ENCODE measurements at places on chromosomes 4 and X. TPM values are rescaled to one million over a fixed set of nuclear protein-coding genes. Genes with fewer than 3 reads are reported as not detected.

The DMRTC1 gene
- total RNA-seq = 0.31 TPM

The CT45A2 gene
- total RNA-seq = not detected

The FATE1 gene
- not detected for total RNA-seq

The OCRL gene
- 1.4 TPM for total RNA-seq

The RTL3 gene
- total RNA-seq = not detected

The MGAT4D gene
- total RNA-seq = not detected

The GNRHR gene
- not detected for total RNA-seq

The CSAG3 gene
- not detected for total RNA-seq

The TMPRSS11A gene
- not detected for total RNA-seq

The ABCG2 gene
- 0.67 TPM for total RNA-seq

The KLHL4 gene
- total RNA-seq = not detected

The GUCY1A1 gene
- not detected for total RNA-seq

GRCh38 chrX:129957241-129958082 lies 25.0 kb upstream of the BCORL1 start:
- DNase-seq = peak; percentile 58

DNA sequence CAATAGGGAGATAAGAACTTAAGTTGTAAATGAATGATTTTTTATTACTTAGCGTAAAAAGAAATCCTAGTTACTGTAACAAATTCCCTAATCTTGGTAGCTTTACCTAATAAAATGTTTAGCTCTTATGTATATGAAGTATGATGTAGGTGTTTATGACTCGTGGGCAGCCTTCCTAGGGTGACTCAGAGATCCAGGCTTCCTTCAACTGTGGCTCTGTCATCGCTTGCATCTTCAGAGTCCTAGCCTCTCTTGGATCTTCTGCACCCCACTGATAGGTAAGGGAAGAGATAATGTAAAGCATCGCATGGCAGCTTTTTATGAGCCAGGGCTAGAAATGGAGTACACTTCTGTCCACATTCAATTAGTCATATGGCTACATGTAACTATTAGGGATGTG lies 165.6 kb upstream of the GLRA2 start:
- DNase-seq = no peak

DNA sequence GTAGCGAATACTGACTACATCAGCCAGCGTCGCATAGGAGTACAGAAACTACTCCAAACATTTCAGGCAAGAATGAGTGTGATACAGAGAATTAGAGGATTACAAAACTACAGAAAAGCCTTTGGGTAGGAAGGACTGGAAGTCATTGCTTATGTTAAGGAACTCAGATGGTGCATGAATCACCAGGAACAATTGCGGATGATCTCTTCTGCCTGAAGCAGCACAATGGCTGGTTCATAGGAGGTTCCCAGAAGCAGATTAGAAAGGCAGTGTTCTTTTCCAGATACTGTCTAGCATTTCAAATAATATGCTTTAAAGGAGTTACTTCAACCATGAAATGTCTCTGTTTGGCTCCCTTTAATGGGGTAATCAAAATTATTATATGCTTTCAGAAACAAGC lies 42.5 kb upstream of the MAP9 start:
- DNase-seq = no peak

DNA sequence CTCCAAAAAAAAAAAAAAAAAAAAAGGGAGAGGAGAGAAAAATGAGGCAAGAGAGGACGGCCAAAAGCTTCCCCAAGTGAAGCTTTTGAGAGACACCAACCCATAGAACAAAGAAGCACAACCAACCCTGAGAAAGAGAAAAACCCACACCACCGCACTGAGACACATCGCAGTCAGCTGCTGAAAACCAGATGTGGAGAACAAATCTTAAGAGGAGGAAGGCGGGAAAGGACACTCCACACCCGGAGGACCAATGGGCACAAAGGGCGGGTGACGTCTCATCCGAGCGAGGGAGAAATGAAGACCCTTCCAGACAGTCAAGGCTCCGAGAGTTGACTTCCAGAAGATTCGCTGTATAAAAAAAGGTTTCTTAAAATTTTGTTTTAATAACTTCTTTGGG lies 112.1 kb downstream of the AFAP1 start:
- DNase-seq = no peak

GRCh38 chrX:4805502-4805901 lies 1092.1 kb upstream of the PRKX start:
- no peak for DNase-seq

DNA sequence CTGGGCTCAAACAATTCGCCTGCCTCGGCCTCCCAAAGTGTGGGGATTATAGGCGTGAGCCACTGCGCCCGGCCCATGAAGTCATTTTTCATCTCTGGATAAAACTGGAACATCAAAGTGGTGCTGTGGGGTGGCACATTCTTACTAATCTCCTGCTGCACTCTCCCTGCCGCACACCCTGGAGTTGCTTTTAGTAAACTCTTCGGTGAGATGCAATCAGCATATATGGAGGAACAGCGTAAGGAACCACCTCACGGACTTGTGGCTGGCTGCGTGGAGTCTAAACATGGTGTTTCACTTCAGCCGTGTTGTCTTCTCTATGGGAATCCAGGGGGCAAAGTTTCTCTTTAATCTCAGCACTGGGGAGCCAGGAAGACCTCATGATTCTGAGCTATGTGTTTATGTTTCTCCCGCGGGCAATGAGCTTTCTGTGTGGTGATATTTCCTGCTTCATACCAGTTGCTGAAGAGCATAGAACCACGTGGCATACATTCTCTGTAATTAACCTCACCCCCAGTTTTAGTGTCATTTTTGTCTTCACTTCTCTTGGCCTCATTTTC lies 2.1 kb upstream of the RHOH start:
- peak; percentile 59 for DNase-seq

DNA sequence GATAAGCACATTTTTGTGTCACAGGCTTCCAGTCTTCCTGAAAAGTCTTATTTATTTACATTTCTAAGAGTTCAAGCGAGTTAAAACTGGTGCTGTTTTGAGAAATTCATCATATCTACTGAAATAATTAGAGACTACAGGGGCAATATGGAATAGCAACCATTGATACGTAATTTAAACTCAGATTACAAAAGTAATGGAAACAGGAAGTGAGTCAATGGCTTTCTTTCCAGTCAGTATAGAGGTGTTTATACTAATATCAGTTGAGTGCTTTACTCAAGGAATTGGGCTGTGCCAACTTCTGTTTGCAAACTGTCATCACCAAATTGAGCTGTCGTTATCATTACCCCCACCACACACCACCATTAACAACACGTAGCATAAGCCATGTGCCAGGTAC lies 222.7 kb downstream of the COL25A1 start:
- no peak for DNase-seq

DNA sequence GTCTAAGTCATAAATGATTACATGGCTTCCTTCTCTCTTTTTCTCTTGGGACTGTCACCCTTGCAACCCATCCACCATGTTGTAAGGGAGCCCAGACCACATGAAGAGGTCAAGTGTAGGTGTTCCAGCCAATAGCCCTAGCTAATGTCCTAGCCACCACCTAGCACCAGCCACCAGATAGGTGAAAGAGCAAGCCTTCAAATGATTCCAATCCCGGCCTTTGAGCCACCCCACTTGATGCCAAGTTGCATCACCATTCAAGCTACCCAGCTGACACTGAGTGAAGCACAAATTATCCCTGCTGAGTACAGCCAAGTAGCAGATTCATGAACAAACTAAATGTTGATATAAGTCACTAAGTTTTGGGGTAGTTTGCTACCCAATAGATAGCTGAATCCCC lies 274.3 kb downstream of the BCOR start:
- DNase-seq = no peak

GRCh38 chr4:89834486-89835209 lies 2.3 kb downstream of the SNCA start:
- DNase-seq = no peak

DNA sequence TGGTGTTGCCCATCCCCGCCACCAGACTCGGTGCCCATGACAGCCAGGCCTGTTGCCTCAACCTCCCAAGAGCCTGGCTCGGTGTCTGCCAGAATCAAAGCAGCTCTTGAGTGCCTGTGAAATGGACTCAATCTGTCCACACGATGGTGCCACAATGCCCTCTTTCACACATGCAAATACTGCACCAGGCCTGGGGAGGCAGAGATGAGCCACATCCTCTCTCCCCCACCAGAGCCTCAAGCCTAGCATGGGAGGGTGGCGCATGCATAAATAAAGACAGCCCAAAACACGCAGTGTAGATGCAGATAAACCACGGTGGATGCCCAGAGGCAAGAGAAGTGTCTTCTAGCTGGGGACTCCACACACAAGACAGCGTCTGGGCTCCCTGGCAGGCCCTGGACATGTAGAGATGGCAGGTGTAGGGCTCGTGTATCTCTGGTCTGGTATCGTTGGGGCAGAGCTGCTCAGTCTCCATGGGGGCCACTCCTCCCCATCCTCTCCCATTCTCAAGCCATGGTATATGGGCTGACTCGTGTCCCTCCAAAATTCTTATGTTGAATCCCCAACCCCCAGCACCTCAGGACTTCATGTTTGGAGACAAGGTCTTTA lies 65.6 kb downstream of the JAKMIP1 start:
- no peak for DNase-seq

DNA sequence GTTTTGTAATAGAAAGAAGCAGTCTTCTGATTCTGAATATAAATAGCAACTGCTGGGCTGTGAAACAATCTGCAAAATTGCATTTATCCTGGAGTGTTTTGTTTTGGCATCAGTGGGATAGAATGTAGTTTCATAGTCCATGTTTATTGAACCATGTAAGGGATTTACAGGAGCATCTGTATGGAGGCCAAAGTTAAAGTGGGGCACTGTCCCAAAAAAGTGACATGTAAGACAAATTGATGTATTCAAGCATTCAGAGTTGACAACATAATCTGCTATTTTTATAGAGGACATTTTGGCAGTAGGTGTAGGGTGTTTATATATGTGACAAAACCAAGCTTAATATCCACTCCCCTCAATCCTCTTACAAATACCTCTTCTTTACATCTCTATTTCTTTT lies 200.5 kb upstream of the ANK2 start:
- DNase-seq = no peak

- DNase-seq = no peak
Measured at GRCh38 chrX:129665916-129666644, 11.3 kb upstream of the APLN start.

DNA sequence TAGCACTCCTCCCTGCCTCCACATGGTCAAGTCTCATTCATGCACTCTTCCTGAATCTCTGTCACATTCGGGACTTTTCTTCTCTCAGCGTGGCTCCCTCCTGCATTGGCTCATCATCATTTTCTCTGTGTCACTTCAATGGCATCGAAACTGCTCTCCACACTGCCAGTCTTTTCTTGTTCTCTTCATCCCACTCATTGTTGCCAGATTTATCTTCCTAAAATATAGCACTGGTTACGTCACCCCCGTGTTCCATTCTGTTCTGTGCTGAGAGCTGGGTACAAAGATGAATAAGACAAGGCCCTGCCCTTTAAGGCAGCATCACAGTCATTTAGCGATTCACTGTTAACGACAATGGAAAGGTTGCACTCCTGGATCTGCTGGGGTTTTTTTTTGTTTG lies 174.4 kb upstream of the TBC1D9 start:
- DNase-seq = no peak

- DNase-seq = no peak
Measured at GRCh38 chrX:115053223-115053622, 35.8 kb upstream of the IL13RA2 start.

GRCh38 chr4:155408796-155409195 lies 32.0 kb upstream of the MAP9 start:
- DNase-seq = no peak

DNA sequence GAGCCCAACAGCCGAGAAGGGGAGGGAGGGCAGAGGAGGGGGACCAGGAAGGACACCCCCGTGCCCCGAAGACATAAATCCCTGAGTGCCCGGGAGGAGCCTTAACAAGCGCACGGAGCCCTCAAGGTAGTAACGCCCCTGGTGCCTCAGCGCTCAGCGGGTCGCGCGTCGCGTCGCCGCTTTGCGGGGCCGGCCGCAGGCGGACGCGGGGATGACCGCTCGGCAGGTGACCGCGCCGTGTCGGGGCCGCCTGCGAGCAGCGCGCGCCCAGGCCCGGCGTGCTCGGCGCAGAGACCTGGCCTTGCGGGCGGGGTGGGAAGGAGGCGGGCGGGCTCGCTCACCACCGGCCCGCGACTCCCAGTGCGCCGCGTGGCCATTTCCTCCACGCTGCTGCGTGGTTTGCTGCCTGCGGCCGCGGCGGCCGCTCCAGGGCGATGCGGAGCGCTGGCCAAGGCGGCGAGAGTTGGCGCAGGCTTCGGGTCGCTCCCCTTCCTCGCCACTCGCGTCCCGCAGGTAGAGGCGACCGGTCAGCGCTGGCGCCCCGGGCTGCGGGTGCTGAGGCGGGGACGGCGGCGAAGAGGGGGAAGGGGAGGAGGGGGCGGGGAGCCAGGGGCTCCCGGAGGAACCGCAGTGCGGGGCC lies 632 bp downstream of the CCSER1 start:
- DNase-seq = peak; percentile 29

DNA sequence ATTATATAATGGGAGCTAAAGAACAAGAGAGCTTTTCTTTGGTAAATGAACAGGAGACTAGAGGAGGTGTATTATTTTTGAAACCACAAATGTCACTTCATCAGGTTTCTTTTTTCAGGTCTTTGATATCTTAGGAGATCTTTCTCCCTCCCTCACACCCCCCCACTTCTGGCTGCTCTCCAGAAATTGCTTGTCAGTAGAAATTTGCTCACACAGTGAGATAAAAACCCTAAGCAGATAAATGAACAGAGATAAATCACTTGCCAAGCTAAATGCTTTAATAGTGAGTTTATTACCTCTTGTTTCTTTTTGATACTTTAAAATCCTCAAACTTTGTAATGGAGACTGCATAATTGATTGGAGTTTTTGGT lies 421.2 kb upstream of the TENM3 start:
- no peak for DNase-seq

DNA sequence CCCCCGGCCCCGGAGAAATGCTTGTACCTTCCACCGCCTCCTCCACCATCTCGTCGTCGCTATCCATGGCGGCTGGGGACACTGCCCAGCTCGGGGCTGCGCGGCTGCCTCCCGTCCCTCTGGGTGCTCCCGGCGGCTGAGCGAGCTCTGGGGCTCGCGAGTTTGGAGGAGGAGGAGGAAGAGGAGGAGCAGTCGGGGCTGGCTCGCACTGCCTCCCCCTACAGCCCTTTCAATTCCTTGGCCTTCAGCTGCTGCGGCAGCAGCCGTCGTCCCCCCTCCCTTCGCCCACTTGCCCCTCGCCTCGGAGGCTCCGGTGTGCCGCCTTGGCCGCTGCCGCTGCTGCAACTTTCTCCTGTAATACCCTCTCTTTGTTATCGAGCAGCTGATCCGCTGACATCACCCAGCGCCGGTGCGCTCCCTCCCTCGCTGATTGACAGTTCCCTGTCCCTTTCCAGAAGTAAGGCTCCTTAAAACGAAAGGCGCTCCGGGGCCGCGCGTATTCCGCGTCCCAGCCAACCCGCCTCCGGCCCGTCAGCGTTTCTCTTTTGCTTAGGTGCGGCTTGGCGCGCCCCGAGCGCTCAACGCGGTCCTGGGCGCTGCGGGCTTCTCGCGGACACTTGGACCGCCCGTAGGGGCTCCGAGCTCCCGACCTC lies at the start of gene SETD7:
SETD7 (minus strand) TSS at position 149 of the 653 bp plus-strand sequence; CDS start at position 67, 82 bp downstream.
- no peak for DNase-seq

- no peak for DNase-seq
Measured at GRCh38 chrX:105349476-105349875, 129.0 kb upstream of the TEX13A start.
